GM13977 (cell line): ENCODE measurements at places on chromosomes 12 and 14.

DNA sequence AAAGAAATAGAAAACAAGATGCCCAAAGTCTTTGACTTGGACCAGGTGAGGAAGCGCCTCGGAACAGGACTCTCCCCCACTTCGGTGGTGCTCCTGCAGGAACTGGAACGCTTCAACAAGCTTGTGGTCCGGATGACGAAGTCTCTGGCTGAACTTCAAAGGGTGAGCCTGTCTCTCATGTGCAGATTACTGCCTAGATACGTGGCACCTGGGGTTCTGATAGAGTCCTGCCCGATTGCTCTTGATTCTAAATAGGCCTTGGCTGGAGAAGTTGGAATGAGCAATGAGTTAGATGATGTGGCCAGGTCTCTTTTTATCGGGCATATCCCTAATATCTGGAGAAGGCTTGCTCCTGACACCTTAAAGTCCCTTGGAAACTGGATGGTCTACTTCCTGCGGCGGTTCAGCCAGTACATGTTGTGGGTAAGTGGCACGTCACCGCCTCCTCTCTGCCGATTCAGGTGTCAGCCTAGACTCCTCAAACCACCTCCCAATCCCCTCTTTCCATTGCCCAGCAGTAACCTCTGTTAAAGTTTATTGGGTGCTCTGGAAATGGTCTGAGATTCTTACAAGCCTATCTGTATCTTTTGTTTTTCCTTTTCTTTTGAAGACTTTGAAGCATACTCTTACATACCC lies 40.8 kb downstream of the CCDC92 start:
- no peak for DNase-seq

DNA sequence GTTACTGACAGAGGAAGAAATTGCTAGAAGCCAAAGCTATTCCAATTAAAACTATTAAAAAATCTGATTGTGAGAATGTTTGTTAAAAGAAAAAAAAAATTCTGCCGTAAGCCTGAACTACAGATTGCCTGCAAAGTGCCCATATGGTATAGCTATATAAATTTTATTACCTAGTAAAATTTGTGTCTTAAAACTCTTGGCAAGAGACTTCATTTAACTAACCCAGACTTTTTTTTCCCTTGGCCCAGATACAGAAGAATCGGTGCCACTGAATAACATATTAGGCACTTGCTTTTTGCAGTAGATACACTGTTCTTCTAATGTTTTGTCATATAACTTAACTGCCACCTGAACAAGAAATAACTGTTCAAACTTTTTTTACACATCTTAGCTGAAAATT lies 125.5 kb downstream of the RPS29 start:
- no peak for DNase-seq

DNA sequence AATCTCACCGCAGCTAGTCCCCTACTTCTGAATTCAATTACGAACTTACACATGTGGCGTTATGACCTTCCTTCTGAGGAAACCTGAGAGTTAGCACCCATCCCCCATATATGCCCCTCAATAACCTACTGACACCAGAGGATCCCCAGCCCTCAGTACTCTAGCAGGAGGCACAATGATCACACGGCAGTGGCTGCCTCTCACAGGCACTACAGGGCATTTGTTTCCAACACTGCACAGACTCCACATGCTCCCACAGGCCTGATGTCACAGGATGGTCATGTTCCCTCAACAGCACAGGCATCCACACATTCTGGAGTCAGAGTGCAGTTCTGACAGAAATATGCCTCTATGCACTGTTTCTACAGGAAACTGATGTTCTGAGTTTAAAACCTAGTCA lies 17.4 kb downstream of the PPP1CC start:
- DNase-seq: no peak

- no peak for DNase-seq
These were observed 382.5 kb downstream of the RPS29 start for GRCh38 chr14:49203676-49204075.

- no peak for DNase-seq
These were observed 104.0 kb downstream of the CCDC91 start for GRCh38 chr12:28294300-28294699.
